Esophagus squamous epithelium (tissue), 5 donors: ENCODE measurements at places on chromosomes 4 and X. TPM values are rescaled to one million over a fixed set of nuclear protein-coding genes. Genes with fewer than 3 reads are reported as not detected.
A peak's percentile ranks its signal among the peaks of the same experiment; 100 is the strongest.

DNA sequence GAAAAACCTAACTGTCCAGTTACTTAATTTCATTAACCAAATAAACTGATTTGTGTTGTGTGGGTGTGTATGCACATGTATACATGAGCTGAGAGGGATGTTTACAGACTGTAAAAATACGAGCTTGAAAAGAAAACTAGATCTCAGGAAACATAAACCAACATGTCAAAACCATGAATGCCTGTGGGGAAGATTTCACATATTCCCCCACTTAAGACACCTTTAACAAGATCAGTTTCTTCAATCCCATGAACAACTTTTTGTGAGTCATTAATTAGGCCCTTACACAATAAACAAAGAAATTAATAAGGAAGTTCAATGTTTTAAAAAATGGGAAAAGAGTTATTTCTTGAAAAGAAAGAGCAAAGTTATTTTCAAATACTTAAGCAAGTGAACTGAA lies 170.8 kb downstream of the ZNF674 start:
- no peaks in the 10 kb centered on the region for H3K4me1 ChIP-seq
- H3K4me3 ChIP-seq: no peak overlapping the region
- DNase-seq: no peak
- H3K36me3 ChIP-seq: no peaks in the 10 kb centered on the region
- no peak overlapping the region for H3K27ac ChIP-seq

GRCh38 chr4:186144198-186144945 lies 39.9 kb downstream of the FAM149A start:
- H3K27ac ChIP-seq: peak overlapping the region; percentile 82
- peaks cover 3% of the 10 kb centered on the region for H3K4me1 ChIP-seq
- no peak for DNase-seq
- no peaks in the 10 kb centered on the region for H3K27me3 ChIP-seq
- peak overlapping the region; percentile 58 for H3K4me3 ChIP-seq
- no peaks in the 10 kb centered on the region for H3K36me3 ChIP-seq

- H3K27me3 ChIP-seq: no peaks in the 10 kb centered on the region
- no peaks in the 10 kb centered on the region for H3K4me1 ChIP-seq
- DNase-seq: no peak
- H3K27ac ChIP-seq: no peak overlapping the region
- H3K36me3 ChIP-seq: peaks cover 51% of the 10 kb centered on the region
Measured at GRCh38 chrX:130211415-130212186, 39.8 kb downstream of the RAB33A start.

DNA sequence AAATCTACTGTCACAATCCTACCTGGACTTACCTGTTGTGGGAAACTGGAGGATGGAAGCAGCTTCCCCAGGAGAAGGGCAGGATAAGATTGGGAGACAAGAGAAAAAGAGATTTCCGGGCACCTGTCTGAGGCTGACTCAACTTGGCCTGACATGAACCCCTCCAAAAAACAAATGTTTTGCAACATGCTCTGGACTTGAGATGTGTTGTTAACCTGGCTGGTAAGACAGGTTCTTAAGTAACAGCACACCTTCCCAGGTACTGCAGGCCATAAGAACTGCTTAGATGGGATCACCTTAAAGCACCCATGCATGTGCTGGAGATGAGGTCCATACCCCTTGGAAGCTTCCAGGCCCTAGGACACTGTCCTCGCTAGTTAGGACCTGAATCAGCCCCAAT lies 4.4 kb upstream of the SMIM43 start:
- no peak for DNase-seq
- H3K4me1 ChIP-seq: no peaks in the 10 kb centered on the region
- no peak overlapping the region for H3K27ac ChIP-seq
- H3K27me3 ChIP-seq: peaks cover 62% of the 10 kb centered on the region
- no peaks in the 10 kb centered on the region for H3K36me3 ChIP-seq

GRCh38 chr4:89123451-89123851 lies 12.1 kb downstream of the TIGD2 start:
- H3K4me1 ChIP-seq: peaks cover 12% of the 10 kb centered on the region
- no peaks in the 10 kb centered on the region for H3K36me3 ChIP-seq
- no peak overlapping the region for H3K4me3 ChIP-seq
- no peak overlapping the region for H3K27ac ChIP-seq
- no peaks in the 10 kb centered on the region for H3K27me3 ChIP-seq
- DNase-seq: no peak

GRCh38 chr4:25919676-25920075 lies 5.7 kb downstream of the SMIM20 start:
- no peaks in the 10 kb centered on the region for H3K36me3 ChIP-seq
- DNase-seq: no peak
- H3K27me3 ChIP-seq: no peaks in the 10 kb centered on the region

GRCh38 chr4:107037199-107037584 lies 1.1 kb upstream of the DKK2 start:
- H3K4me3 ChIP-seq: peak overlapping the region; percentile 58
- no peaks in the 10 kb centered on the region for H3K36me3 ChIP-seq
- DNase-seq: no peak
- peaks cover 73% of the 10 kb centered on the region for H3K27me3 ChIP-seq
- peaks cover 9% of the 10 kb centered on the region for H3K4me1 ChIP-seq

- no peaks in the 10 kb centered on the region for H3K4me1 ChIP-seq
- H3K27ac ChIP-seq: no peak overlapping the region
- H3K27me3 ChIP-seq: no peaks in the 10 kb centered on the region
- H3K4me3 ChIP-seq: no peak overlapping the region
- H3K36me3 ChIP-seq: no peaks in the 10 kb centered on the region
Measured at GRCh38 chr4:153782581-153782980, 6.3 kb downstream of the SFRP2 start.

- H3K36me3 ChIP-seq: no peaks in the 10 kb centered on the region
- H3K4me3 ChIP-seq: no peak overlapping the region
- no peak for DNase-seq
- no peaks in the 10 kb centered on the region for H3K27me3 ChIP-seq
- no peaks in the 10 kb centered on the region for H3K4me1 ChIP-seq
- no peak overlapping the region for H3K27ac ChIP-seq
Measured at GRCh38 chrX:41981481-41982013, 58.2 kb upstream of the CASK start.

- peaks cover 36% of the 10 kb centered on the region for H3K36me3 ChIP-seq
- no peak for DNase-seq
- H3K4me3 ChIP-seq: no peak overlapping the region
- peak overlapping the region; percentile 56 for H3K27ac ChIP-seq
Measured at GRCh38 chr4:2744576-2745270, 11.4 kb downstream of the TNIP2 start.

GRCh38 chrX:151703487-151703886 lies 8.2 kb downstream of the PRRG3 start:
- H3K27ac ChIP-seq: no peak overlapping the region
- no peaks in the 10 kb centered on the region for H3K36me3 ChIP-seq
- H3K4me3 ChIP-seq: no peak overlapping the region
- H3K27me3 ChIP-seq: no peaks in the 10 kb centered on the region

DNA sequence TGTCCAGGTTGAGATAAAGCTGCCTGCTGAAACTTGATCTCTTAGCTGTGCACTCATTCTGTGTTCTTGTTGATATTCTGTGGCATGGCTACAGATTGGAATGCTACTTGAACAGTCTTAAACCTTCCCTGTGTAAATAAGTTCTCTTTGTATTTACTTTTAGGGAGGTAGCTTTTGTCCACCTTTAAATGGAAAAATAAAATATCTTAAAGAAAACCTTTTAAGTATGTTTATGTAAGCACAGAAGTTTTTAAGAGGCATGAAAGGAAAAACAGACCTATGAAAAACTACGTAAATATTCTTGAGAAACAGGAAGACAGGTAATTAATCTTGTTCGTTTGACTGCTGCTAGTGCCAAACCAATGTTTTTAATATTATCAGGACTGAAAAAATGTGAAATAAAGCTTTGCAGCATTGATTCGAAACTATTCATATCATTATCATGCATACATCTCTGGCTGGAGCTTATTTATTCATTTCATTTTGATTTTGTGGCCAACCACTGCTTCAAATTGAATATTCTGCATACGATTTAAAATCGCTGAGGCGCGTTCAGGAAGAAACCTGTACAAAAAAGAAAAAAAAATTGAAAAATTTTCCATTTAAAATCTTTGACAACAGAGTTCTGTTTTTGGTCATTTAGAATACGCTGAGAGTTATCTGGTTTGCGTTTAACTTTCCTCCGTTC lies 17.8 kb downstream of the HSD17B13 start:
- no peaks in the 10 kb centered on the region for H3K36me3 ChIP-seq
- H3K4me3 ChIP-seq: peak overlapping the region; percentile 13
- no peak overlapping the region for H3K27ac ChIP-seq
- no peaks in the 10 kb centered on the region for H3K4me1 ChIP-seq
- DNase-seq: no peak

DNA sequence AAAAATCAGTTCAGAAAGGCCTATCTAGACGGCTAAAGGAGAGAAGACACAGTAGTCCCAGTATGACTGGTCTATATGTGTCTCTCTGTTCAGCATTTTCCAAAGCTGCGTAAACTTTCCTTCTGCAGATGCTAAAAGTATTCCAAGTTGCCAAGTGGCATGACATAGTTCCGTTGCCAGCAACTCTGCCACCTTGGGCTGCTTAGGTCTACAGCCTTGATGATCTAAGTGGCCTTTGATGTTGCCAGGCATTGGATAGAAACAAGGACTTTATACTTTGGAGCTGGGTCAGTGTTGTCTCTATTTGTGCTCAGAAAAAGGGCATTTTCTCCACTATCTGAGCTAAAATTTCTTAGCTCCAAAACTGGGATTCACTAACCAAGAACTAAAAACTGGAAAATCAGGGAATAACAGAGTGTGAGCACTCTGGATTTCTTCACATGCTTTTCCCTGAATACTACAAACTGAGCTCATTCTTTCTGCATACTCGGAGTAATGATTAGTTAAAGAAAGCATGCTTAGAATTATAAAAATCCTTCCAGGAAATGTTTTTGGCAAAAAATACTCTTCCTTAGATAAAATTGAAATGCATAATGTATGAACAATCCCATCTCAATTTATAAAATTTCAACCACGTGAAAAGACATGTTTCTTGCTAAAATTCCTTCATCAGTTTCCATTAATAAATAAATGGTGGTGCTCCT lies 191.4 kb downstream of the ADAMTS3 start:
- H3K4me3 ChIP-seq: no peak overlapping the region
- DNase-seq: no peak
- H3K36me3 ChIP-seq: no peaks in the 10 kb centered on the region
- H3K27me3 ChIP-seq: no peaks in the 10 kb centered on the region

- H3K36me3 ChIP-seq: no peaks in the 10 kb centered on the region
- no peak for DNase-seq
- H3K27me3 ChIP-seq: no peaks in the 10 kb centered on the region
- H3K4me3 ChIP-seq: no peak overlapping the region
Measured at GRCh38 chr4:190121759-190122158, 51.8 kb upstream of the DUX4 start.

DNA sequence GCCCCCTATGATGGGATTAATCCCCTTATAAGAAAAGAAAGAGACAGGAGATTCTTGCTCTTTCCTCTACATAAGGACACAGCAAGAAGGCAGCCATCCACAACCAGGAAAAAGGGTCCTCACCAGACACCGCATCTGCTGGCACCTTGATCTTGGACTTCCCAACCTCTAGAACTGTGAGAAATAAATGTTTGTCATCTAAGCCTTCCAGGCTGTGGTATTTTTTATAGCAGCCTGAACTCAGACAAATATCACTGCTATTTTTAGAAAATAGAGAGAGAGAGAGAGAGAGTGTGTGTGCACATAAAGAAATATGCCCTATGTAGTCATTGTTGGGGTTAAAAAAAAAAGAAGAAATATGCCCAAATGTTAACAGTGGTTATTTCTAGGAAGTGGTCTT lies 104.2 kb downstream of the PAPSS1 start:
- H3K36me3 ChIP-seq: peaks cover 13% of the 10 kb centered on the region
- no peaks in the 10 kb centered on the region for H3K4me1 ChIP-seq
- DNase-seq: no peak
- H3K4me3 ChIP-seq: no peak overlapping the region
- no peaks in the 10 kb centered on the region for H3K27me3 ChIP-seq

DNA sequence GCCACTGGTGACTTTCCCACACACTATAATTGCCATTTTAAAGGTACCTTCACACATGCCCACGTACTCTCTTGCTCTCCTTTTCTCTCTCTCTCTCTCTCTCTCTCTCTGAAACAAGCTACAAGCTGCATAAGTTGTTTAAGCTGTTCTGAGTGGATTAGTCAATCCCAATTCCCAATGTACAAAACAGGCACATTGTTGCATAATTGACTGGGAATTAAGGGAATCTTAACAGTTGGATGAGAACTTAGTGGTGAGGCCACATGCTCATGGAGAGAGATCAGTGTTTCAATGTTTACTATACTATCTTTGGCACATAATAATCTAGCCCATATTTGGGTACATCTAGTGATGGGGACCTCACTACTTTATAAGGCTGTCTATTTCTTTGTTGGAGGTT lies 123.3 kb downstream of the ARHGEF9 start:
- no peaks in the 10 kb centered on the region for H3K4me1 ChIP-seq
- DNase-seq: no peak
- H3K4me3 ChIP-seq: no peak overlapping the region
- H3K27ac ChIP-seq: peak overlapping the region; percentile 7

DNA sequence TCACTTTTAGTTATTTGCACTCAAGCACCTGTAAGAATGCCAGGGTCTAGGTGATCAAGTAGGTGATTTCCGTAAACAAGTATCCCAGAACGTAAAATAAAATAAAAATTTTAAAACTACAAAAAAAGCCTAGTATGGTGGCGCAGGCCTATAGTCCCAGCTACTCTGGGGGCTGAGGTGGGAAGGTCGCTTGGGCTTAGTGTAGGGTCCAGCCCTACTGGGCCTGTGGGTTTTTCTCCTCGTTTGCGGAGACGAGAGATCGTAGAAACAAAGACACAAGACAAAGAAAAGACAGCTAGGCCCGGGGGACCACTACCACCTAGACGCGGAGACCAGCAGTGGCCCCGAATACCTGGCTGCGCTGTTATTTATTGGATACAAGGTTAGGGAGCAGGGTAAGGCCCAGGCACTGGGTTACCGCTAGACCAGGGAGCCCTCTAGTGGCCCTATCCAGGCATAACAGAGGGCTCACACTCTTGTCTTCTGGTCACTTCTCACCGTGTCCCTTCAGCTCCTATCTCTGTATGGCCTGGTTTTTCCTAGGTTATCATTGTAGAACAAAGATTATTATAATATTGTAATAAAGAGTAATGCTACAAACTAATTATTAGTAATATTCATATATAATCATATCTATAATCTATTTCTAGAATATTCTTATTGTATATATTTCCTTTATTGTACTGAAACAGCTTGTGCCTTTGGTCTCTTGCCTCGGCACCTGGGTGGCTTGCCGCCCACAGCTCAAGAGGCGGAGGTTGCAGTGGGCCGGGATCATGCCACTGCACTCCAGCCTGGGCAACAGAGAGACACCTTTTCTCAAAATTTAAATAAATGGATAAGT lies 38.4 kb downstream of the SAGE1 start:
- DNase-seq: no peak
- H3K4me1 ChIP-seq: no peaks in the 10 kb centered on the region
- H3K27ac ChIP-seq: no peak overlapping the region
- no peaks in the 10 kb centered on the region for H3K27me3 ChIP-seq

GRCh38 chr4:109290918-109291317 lies 11.5 kb downstream of the COL25A1 start:
- H3K27me3 ChIP-seq: no peaks in the 10 kb centered on the region
- H3K27ac ChIP-seq: no peak overlapping the region
- H3K4me3 ChIP-seq: no peak overlapping the region

- DNase-seq: no peak
- peaks cover 3% of the 10 kb centered on the region for H3K4me1 ChIP-seq
- no peak overlapping the region for H3K27ac ChIP-seq
Measured at GRCh38 chrX:56726605-56727004, 2.4 kb upstream of the NBDY start.

GRCh38 chrX:131975851-131976250 lies 47.3 kb upstream of the STK26 start:
- H3K27ac ChIP-seq: no peak overlapping the region
- H3K36me3 ChIP-seq: no peaks in the 10 kb centered on the region
- DNase-seq: no peak
- H3K4me1 ChIP-seq: no peaks in the 10 kb centered on the region

GPC3 gene
- total RNA-seq: 2.8 TPM

RBM41 gene
- 15.4 TPM for total RNA-seq

CLDN22 gene
- total RNA-seq: not detected

ARHGAP4 gene
- 7.1 TPM for total RNA-seq

AMER1 gene
- 4.0 TPM for total RNA-seq

SLC4A4 gene
- total RNA-seq: 0.48 TPM

SRP72 gene
- total RNA-seq: 36.4 TPM
